Lower lobe of right lung (tissue), 2 donors: ENCODE measurements at places on chromosomes 12 and 14. TPM values are rescaled to one million over a fixed set of nuclear protein-coding genes. Genes with fewer than 3 reads are reported as not detected.
A peak's percentile ranks its signal among the peaks of the same experiment; 100 is the strongest.

DNA sequence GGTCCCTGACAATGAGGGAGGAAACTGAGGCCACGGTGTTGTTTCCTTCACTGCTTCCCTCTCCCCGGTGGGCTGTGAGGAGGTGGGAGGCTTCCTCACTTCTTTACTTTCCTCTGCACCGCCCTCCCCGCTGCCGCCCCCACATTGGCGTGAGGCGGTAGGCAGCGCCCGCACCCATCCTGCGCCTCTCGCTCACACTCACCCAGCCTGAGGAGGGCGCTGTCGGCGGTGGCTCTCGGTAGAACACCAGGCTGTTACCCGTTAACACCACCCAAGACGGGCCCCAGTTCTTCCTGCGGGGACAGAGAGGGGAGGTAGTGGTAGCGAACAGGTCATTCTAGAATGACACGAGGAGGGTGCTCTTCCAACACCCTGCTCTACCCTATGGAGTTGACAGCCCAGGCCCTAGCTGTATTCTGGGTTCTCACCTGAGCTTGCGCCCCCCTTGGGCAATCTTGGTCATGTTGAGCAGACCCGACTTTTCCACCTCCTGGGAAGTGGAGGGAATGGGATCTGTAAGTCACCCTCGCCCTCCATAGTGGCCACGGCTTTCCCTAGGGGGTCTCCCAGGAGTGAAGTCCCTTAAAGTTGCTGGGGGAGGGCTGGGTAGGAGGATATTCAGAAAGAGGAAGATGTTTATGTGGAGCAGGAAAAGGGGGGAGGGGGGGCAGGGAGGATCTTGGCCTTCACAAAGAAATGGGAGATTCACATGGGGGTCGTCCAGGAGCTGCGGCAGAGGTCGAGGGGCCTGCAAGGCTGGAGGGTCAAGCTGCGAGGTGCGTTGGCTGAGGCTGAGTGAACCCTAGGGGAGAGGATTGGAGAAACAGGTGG is 3.3 kb downstream of the ARHGAP9 start:
- H3K27ac ChIP-seq = peak overlapping the region; percentile 78
- peaks cover 36% of the 10 kb centered on the region for H3K27me3 ChIP-seq
- peaks cover 37% of the 10 kb centered on the region for H3K4me1 ChIP-seq

DNA sequence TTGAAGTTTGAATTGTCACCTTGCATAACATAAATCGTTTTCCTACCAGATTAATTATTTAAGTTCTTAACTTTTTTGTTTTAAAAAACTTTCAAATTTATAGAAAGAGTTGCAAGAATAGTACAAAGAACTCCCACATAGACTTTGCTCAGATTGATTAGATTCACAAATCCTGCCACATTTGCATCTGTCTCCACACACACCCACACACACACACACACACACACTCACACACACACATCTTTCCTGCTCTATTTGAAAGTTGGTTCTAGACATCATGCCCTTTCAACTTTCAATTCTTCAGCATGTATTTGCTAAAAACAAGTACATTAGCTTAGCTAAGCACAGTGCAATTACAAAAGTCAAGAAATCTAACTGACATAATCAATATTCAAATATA is 184.0 kb downstream of the ITPR2 start:
- no peak overlapping the region for H3K27ac ChIP-seq
- H3K27me3 ChIP-seq = no peaks in the 10 kb centered on the region
- DNase-seq = no peak
- no peaks in the 10 kb centered on the region for H3K4me1 ChIP-seq

DNA sequence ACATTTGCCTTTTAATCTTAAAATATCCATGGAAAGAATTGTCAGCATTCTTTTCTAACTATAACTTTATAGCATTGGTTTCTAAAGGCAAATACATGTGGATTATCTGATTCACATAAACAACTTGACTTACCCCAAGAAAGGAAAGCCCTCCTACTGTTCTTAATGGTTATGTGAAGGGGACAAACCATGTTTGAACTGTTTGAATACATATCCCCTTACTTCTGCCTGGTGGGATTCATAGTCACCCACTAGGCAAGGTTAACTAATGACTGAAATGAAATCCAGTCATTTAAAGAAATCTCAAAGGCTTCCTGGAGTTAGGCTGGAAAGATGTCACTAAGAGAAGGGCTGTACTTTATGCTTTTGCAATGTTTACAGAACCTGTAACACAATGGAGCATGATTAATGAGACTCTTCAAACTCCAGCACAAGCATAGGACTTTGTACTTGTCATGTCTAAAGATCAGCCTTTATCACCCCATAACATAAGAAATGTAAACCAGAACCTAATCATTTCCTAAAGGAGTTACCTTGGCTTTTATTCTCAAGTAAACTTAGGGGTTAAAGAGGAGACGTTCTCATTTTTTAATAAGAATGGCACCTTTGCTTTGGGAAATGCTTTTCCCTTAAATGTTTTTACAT is 10.2 kb upstream of the FLRT2 start:
- H3K4me3 ChIP-seq = no peak overlapping the region
- H3K27me3 ChIP-seq = no peaks in the 10 kb centered on the region
- H3K36me3 ChIP-seq = no peaks in the 10 kb centered on the region
- DNase-seq = no peak

- H3K4me3 ChIP-seq = peak overlapping the region; percentile 94
- no peak for DNase-seq
- H3K4me1 ChIP-seq = peaks cover 16% of the 10 kb centered on the region
These were observed 817 bp upstream of the MDM1 start for GRCh38 chr12:68332728-68333630.

GRCh38 chr12:8661751-8662150 is 875 bp downstream of the MFAP5 start:
- H3K27ac ChIP-seq = no peak overlapping the region
- H3K36me3 ChIP-seq = no peaks in the 10 kb centered on the region
- no peak overlapping the region for H3K4me3 ChIP-seq
- no peaks in the 10 kb centered on the region for H3K4me1 ChIP-seq
- no peak for DNase-seq

- H3K27ac ChIP-seq = no peak overlapping the region
- H3K27me3 ChIP-seq = no peaks in the 10 kb centered on the region
- no peaks in the 10 kb centered on the region for H3K4me1 ChIP-seq
- no peaks in the 10 kb centered on the region for H3K36me3 ChIP-seq
These were observed 55.4 kb downstream of the ASCL1 start for GRCh38 chr12:103012884-103013283.

DNA sequence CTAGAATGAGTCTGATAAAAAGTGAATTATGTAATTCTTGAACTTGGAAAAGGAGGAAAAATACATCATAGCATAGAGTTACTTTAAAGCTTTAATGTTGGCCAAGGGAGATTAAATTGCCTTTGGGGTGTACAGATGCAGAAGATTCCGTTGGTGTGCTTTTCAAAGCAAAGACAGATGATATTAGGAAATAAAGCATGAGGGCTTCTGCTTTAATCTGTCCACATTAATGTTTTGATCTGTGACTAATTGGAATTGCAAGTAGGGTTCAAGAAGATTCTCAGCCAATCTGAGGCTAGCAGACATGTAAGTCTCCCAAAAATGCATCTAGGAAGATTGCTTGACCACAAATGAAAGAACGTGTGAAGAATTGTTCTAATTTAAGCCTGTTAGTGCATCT is 35.2 kb downstream of the LGR5 start:
- no peaks in the 10 kb centered on the region for H3K27me3 ChIP-seq
- H3K4me1 ChIP-seq = no peaks in the 10 kb centered on the region
- DNase-seq = no peak
- no peaks in the 10 kb centered on the region for H3K36me3 ChIP-seq

DNA sequence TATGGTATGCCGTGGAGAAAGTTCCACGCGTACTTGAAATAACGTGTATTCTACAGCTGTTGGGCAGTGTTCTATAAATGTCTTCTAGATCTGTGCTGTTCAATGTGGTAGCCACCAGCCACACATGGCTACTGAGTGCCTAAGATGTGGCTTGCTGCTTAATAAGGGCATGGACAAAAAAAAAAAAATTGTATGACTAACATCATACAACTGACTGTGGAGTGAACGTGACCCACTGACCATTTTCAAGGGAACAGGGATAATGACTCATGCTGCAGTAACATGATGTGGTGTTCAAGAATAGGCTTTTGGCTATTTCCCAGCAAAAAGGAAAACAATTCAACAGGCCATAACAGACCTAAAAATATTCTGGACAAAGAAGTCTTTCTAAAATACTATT is 13.0 kb downstream of the ATG14 start:
- no peaks in the 10 kb centered on the region for H3K27me3 ChIP-seq
- no peak overlapping the region for H3K27ac ChIP-seq
- H3K4me3 ChIP-seq = no peak overlapping the region

- H3K4me1 ChIP-seq = no peaks in the 10 kb centered on the region
- DNase-seq = no peak
- H3K4me3 ChIP-seq = no peak overlapping the region
- no peaks in the 10 kb centered on the region for H3K36me3 ChIP-seq
- no peaks in the 10 kb centered on the region for H3K27me3 ChIP-seq
These were observed 76.5 kb upstream of the GRIN2B start for GRCh38 chr12:14057895-14058294.

GRCh38 chr14:65239938-65240296 is 137.6 kb upstream of the MAX start:
- no peak overlapping the region for H3K27ac ChIP-seq
- no peaks in the 10 kb centered on the region for H3K36me3 ChIP-seq
- no peaks in the 10 kb centered on the region for H3K27me3 ChIP-seq
- peaks cover 6% of the 10 kb centered on the region for H3K4me1 ChIP-seq
- H3K4me3 ChIP-seq = no peak overlapping the region

- no peaks in the 10 kb centered on the region for H3K36me3 ChIP-seq
- H3K27ac ChIP-seq = peak within 1 kb of the TSS; percentile 70
- DNase-seq = no peak
- no peaks in the 10 kb centered on the region for H3K27me3 ChIP-seq
- H3K4me1 ChIP-seq = no peaks in the 10 kb centered on the region
- peak within 1 kb of the TSS; percentile 28 for H3K4me3 ChIP-seq
These were observed at the start of gene CLEC4A for GRCh38 chr12:8123124-8123912. TSS of gene CLEC4A (plus strand) at chr12:8123617. CDS start at chr12:8123879, 262 bp downstream.

- no peak overlapping the region for H3K4me3 ChIP-seq
- H3K27me3 ChIP-seq = no peaks in the 10 kb centered on the region
- no peaks in the 10 kb centered on the region for H3K36me3 ChIP-seq
- no peaks in the 10 kb centered on the region for H3K4me1 ChIP-seq
- H3K27ac ChIP-seq = no peak overlapping the region
These were observed 20.3 kb downstream of the KDM2B start for GRCh38 chr12:121560392-121561008.

DNA sequence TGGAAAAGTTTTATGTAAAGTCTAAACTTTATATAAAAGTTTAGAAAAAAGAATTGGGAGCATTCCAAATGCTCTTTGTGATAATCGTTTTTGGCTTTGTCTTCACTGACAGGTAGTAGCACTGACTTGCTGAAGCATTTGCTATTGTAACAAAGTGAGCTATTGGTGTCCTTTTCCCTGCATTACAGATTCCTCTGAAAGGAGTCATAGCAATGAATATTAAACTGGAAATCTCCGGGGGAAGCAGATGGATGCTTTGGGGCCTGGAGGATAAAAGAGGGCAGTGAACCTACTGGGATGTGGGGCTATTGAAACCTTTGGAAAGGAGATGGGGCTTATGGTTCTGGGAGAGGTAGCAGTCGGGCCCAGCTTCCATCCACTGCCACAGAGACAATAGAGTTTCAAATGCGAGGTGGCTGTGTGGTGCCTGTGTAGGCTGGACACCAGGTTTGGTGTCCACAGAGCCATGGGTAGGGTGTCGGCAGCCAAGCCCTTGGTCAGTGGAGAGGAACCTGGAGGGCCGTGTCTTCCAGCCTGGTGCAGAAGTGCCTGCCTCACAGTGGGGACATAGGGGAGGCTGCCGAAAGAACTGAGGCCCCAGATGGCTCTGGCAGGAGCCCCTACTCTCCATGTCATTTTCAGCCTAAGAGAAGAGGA is 10.1 kb downstream of the GSG1 start:
- H3K36me3 ChIP-seq = no peaks in the 10 kb centered on the region
- DNase-seq = no peak
- no peaks in the 10 kb centered on the region for H3K27me3 ChIP-seq
- H3K4me3 ChIP-seq = no peak overlapping the region
- H3K4me1 ChIP-seq = peaks cover 29% of the 10 kb centered on the region

DNA sequence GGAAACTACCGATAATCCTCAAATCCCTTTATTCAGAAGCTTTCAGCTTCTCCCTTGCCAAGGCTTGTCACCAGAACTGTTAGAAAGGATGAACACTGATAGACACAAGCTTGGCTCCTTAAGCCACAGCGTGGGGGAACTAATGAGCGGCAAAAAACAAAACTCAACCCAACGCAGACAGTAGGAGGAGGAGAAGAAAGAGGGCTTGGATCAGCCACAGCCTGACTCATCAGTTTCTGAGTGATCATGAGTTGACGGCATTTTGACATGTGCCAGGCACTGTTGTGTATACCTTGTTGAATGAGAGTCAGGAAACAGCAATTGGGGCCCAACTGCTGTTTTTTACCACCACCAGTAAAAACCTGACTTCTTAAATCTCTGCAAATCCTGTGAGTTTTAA is 23.7 kb downstream of the PLXNC1 start:
- H3K4me1 ChIP-seq = peaks cover 23% of the 10 kb centered on the region
- no peak overlapping the region for H3K4me3 ChIP-seq
- peaks cover 4% of the 10 kb centered on the region for H3K36me3 ChIP-seq
- no peak overlapping the region for H3K27ac ChIP-seq

DNA sequence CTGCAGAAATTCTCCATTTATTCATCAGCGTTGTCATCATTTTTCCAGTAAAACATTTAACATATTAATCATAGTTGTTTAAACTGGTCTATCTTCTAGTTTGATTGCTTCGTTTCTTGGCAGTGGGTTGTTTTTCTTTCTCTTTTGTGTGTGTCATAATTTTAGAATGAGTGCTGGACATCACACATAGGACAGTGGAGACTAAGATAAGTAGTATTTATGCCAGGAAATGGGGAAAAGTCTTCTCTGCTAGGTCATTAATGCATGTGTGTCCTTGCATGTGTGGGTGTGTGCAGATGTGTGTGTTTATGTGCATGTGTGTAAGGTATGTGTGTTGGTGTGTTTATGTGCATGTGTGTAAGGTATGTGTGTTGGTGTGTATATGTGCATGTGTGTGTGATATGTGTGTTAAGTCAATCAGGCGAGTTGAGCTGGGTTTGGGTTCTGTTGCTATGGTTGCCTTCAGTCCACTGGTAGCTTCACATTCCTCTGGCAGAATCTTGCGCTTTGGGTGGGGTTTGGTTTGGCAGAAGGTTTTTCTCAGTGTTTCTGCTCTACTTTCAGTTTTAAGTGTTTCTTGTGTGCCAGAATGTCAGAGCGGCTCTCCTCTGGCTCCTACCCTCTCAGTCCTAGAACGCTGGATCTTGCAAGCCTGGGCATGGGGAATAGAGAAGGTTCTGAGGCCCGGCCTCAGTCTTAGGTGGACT is 7.8 kb upstream of the ADGRD1 start:
- no peaks in the 10 kb centered on the region for H3K36me3 ChIP-seq
- no peak overlapping the region for H3K4me3 ChIP-seq
- H3K27ac ChIP-seq = peak overlapping the region; percentile 62
- DNase-seq = no peak

GRCh38 chr14:68547305-68548193 is 245.3 kb downstream of the ZFP36L1 start:
- no peak overlapping the region for H3K4me3 ChIP-seq
- H3K4me1 ChIP-seq = peaks cover 71% of the 10 kb centered on the region
- no peaks in the 10 kb centered on the region for H3K36me3 ChIP-seq
- DNase-seq = no peak
- H3K27ac ChIP-seq = peak overlapping the region; percentile 86

Gene POU6F1
- total RNA-seq = 13.5 TPM

Gene HSPA2
- total RNA-seq = 11.4 TPM

Gene C1QL4
- not detected for total RNA-seq

Gene AGAP2
- 5.7 TPM for total RNA-seq

Gene ACOT6
- not detected for total RNA-seq

Gene RNASE1
- 694 TPM for total RNA-seq
